Transverse colon (tissue), 4 donors: ENCODE measurements at places on chromosomes 5 and 9. TPM values are rescaled to one million over a fixed set of nuclear protein-coding genes. Genes with fewer than 3 reads are reported as not detected.
A peak's percentile ranks its signal among the peaks of the same experiment; 100 is the strongest.

GRCh38 chr9:133103987-133104505, 17.0 kb downstream of the RALGDS start:
- H3K4me1 ChIP-seq: no peaks in the 10 kb centered on the region
- peaks cover 60% of the 10 kb centered on the region for H3K36me3 ChIP-seq
- no peak overlapping the region for H3K4me3 ChIP-seq
- no peak for DNase-seq

- no peak overlapping the region for H3K27ac ChIP-seq
- H3K27me3 ChIP-seq: peaks cover 28% of the 10 kb centered on the region
- H3K4me1 ChIP-seq: peaks cover 15% of the 10 kb centered on the region
- no peak overlapping the region for H3K4me3 ChIP-seq
Observed at GRCh38 chr9:133429214-133429613, 7.0 kb downstream of the ADAMTS13 start.

DNA sequence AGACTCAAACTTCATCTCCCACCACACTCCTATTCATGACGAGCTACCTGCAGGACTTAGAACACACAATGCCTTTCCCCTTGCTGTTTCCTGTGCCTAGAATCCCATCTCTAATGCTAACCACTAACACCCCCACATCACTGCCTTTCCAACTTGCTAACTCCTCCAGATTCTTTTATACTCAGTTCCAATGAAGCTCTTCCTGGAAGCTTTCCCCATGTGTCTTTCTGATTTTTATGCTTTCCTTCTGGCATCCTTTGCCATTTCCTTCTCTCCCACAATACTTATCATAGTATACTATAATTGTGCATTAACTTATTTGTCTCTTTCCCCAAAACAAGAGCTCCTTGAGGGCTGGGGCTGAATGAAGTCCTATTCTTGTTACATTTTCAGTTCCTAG, 115.3 kb upstream of the PLPPR1 start:
- H3K4me3 ChIP-seq: no peak overlapping the region
- H3K36me3 ChIP-seq: no peaks in the 10 kb centered on the region
- H3K4me1 ChIP-seq: no peaks in the 10 kb centered on the region
- no peak for DNase-seq

DNA sequence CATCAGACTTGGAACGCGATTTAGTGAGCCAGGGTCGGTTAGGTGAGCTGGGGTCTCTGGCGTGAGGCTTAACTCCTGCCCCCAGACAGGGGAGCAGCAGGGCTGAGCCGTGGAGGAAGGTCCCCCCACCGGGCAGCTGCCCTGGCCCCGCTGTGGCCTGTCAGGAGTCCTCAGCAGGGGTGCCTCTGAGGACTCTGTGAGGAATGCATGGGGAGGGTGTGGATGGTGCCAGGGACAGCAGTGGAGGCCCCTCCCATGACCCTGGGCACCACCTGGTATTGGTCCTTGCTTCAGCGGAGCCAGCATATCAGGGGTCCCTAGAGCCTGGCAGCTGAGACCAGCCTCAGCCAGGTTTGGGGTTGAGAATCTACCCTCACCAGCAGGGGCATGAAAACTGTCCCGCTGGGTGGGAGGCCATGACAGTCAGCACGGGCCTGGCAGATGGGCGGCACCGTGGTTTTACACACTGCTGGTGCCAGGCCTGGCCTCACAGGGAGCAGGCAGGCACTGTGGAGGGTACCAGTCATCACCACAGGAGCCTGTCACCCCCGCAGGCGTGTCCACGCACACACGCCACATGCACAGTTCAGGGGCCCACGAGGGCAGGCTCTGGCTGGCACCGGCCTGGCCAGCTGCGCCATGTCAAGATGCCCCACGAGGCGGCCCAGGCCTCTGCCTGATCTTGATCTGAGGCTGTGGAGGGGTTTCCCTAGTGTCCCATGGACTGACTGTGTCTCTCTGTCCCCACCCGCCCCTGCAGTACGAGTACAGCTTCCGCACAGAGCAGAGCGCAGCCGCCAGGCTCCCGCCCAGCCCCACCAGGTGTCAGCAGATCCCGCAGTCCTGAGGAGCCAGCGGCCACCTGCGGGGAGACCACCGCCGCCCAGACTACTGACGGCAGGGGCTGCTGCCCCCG, 111.1 kb upstream of the LMX1B start:
- no peaks in the 10 kb centered on the region for H3K27me3 ChIP-seq
- no peak overlapping the region for H3K27ac ChIP-seq
- no peak for DNase-seq
- H3K4me3 ChIP-seq: no peak overlapping the region

DNA sequence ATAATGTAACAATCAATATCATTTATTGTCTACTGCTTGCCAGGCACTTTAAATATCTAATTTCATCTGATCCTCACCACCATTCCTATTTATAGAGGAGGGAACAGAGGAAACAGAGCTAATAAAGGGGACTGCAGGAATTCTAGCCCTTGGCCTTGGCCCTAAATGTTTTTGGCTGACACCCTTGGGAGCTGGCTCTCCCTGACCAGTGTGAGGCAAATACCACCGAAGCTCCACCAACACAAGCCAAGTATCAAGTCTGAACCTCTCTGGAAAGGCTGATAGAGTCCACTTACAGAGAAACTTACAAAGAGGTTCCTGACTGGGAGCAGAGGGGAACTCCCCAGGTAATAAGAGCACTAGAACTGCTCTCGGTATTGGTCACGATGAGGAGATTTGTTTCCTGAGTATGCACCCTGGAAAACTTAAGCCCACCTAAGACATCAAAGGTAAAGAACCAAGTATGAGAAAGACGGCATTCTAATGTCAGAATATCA, 243.1 kb upstream of the PANK3 start:
- no peak for DNase-seq
- no peaks in the 10 kb centered on the region for H3K4me1 ChIP-seq
- no peak overlapping the region for H3K27ac ChIP-seq
- H3K4me3 ChIP-seq: no peak overlapping the region

AIF1L gene
- 4.4 TPM for total RNA-seq

SHOC1 gene
- total RNA-seq: not detected

IGFBPL1 gene
- not detected for total RNA-seq

DNA sequence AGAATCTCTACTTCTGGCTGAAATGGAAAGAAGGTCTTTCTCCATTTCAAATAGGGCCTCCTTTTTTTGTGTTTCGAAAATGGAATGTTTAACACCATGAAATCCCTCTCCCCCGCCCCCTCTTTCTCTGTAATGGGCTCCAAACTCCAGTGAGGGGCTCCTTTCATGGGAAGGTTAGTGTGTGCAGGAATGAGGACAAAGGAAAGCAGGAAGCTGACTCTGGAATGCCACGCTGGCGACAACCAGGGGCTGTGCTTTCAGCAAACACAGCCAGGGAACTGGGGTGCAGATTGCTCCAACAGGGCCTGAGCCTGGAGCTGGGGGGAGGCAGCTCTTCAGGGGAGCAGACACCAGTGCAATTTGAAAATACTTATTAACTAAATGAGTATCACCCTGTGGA, 82.8 kb downstream of the CRB2 start:
- H3K27me3 ChIP-seq: no peaks in the 10 kb centered on the region
- H3K4me1 ChIP-seq: no peaks in the 10 kb centered on the region
- H3K36me3 ChIP-seq: peaks cover 22% of the 10 kb centered on the region

PTGS1 gene
- 27.9 TPM for total RNA-seq

GRCh38 chr5:1488882-1489680, 34.7 kb downstream of the LPCAT1 start:
- DNase-seq: no peak
- peaks cover 7% of the 10 kb centered on the region for H3K4me1 ChIP-seq
- H3K36me3 ChIP-seq: no peaks in the 10 kb centered on the region
- H3K4me3 ChIP-seq: no peak overlapping the region
- no peaks in the 10 kb centered on the region for H3K27me3 ChIP-seq

DNA sequence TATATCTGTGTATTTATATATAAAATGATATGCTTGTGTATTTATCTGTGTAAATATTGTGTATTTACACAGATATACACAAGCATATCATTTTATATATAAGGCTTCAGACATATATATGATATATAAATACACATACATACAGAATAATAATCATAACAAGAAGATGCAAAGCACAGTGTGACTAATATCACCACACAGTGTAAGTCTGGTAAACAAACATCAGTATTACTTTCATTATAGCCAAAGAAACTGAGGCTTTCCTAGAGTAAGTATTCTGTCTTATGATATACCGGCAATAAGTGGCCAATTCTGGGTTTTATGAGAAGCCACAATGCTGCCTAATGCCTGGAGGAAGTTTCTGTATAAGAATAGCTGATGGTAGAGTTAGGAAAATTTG, 29.9 kb upstream of the RAPGEF6 start:
- no peaks in the 10 kb centered on the region for H3K4me1 ChIP-seq
- no peaks in the 10 kb centered on the region for H3K36me3 ChIP-seq
- H3K4me3 ChIP-seq: no peak overlapping the region

GALNT10 gene
- 38.1 TPM for total RNA-seq

DNA sequence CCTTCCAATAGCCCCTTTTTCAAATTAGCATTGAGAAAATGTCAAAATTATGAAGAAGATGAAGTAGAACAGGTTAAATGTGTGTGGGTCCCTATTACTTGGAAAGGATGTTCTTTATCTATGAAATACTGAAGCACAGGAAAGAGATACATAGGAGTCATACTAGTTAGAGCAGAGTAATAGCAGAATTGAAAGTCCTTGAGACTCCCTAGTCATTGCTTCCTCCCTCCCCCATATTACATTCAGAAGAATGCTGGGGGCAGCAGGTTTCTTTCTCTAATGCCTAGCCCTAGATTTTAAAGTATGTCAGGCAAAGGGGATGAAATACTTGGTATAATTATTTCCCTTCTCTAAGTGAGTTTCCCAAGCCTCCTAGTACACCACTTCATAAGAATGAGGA, 4.4 kb downstream of the ZCCHC9 start:
- peaks cover 13% of the 10 kb centered on the region for H3K4me1 ChIP-seq
- DNase-seq: no peak
- H3K27ac ChIP-seq: no peak overlapping the region
- peaks cover 9% of the 10 kb centered on the region for H3K36me3 ChIP-seq
- H3K4me3 ChIP-seq: no peak overlapping the region
- no peaks in the 10 kb centered on the region for H3K27me3 ChIP-seq

DNA sequence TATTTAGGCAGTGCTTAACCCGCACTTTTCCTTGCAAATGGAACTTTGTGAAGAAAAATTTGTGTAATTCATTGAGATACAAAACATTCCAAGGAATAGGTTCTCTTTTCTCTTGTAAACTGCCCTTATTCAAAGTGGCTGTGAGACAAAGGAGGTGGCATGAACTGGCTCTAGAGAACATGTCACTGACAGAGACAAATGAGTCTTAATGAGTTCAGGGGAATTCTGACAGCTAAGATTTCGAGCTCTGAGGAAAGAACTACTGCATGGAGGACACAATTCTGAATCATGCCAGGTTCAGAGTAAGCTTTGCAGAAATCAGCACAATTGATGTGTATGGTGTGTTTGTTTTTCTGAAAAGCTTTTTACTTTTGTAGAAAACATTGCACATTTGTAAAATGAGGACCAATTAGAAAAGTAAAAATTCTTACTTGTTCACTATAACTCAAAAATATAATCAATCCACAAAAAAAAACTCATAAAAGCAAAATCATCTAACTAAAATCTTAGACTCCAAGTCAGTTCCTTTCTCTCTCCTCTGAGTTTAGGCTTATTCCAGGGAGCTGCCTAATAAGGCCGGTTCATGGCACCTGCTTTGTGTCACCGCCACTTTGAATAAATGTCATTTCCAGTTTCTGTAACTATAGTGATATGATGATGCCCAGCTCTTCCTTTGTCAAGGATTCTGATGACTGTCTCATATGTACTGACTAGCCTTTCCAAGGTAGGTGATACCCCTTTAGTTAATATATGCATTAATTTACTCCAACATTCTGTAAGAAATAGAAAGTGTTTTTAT, 163.2 kb downstream of the HCN1 start:
- H3K36me3 ChIP-seq: no peaks in the 10 kb centered on the region
- H3K27ac ChIP-seq: no peak overlapping the region
- no peak overlapping the region for H3K4me3 ChIP-seq
- H3K27me3 ChIP-seq: no peaks in the 10 kb centered on the region

DNA sequence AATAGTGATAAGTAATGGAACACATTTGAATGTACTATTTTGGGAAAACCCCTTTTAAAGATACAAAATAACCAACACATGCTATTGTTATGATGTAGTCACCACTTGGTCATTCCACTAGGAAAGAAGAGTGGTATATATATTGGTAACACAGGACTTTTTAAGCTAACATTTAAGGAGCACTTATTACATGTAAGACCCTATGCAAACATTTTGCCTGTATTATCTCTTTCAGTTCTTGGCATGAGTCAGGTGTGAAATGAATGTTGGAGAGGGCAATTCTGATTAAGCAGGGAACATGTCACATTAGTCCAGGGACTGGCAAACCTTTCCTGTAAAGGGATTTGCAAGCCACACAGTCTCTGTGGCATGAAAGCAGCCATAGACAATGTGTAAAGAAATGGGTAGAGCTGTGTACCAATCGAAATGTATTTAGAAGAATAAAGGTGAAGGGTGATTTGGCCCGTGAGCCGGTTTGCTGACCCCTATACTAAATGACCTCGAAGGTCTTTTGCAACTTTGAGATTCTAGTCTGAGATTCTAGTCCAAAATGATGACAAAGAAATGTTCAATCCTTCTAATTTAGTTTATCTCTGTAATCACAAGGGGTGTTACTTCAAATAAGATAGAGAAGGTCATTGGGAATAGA, 15.3 kb downstream of the ABLIM3 start:
- H3K4me3 ChIP-seq: no peak overlapping the region
- DNase-seq: no peak
- H3K4me1 ChIP-seq: no peaks in the 10 kb centered on the region
- no peaks in the 10 kb centered on the region for H3K27me3 ChIP-seq
- H3K36me3 ChIP-seq: no peaks in the 10 kb centered on the region

DNA sequence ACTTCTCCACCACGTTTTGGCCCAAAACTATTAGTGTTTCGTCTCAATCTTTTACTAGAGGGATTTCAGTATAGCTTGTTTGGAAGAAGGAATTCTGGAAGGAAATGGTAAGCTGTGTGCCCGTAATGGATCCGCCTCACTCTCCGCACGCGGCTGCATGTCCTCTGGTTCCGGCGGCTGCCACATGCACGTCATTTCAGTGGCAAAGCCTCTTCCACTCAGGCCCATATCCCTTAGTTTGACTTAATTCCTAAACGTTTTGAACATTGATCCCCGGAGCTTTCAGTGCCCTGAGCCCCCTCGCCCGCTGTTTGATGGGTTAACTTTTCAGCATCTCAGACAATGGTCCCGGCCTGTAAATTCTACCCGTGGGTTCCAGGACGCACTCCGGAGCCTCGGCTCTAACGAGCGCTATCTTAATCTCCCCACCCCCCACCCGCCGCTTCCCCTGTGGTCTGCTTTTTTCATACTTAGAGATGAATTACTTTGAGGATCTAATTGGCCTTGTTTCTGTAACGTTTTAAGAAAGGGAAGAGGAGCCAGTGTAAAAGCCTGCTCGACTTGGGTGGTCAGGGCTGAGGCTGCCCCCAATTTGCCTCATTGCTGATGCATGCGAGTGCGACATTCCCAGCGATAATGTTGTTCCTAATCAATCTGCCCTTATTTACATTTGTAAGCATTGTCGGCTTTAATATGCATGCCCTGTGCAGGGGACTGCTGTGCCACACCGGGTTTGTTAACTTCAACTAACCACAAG, 4.6 kb downstream of the PTCH1 start:
- peaks cover 31% of the 10 kb centered on the region for H3K4me1 ChIP-seq
- DNase-seq: no peak
- no peaks in the 10 kb centered on the region for H3K36me3 ChIP-seq

GRCh38 chr5:53381-54174, 38.4 kb upstream of the PLEKHG4B start:
- peaks cover 50% of the 10 kb centered on the region for H3K27me3 ChIP-seq
- no peaks in the 10 kb centered on the region for H3K36me3 ChIP-seq
- peak; percentile 23 for DNase-seq
- no peak overlapping the region for H3K27ac ChIP-seq
- peak overlapping the region; percentile 26 for H3K4me3 ChIP-seq

GRCh38 chr9:34746526-34746925, 36.6 kb upstream of the CCL21 start:
- peaks cover 6% of the 10 kb centered on the region for H3K27me3 ChIP-seq
- H3K4me3 ChIP-seq: no peak overlapping the region
- H3K4me1 ChIP-seq: no peaks in the 10 kb centered on the region
- no peaks in the 10 kb centered on the region for H3K36me3 ChIP-seq
